ENCODE measurements at places on chromosomes 1 and 21.

- no peak for DNase-seq
Measured at GRCh38 chr1:211699059-211699458, 23.6 kb upstream of the NEK2 start.

DNA sequence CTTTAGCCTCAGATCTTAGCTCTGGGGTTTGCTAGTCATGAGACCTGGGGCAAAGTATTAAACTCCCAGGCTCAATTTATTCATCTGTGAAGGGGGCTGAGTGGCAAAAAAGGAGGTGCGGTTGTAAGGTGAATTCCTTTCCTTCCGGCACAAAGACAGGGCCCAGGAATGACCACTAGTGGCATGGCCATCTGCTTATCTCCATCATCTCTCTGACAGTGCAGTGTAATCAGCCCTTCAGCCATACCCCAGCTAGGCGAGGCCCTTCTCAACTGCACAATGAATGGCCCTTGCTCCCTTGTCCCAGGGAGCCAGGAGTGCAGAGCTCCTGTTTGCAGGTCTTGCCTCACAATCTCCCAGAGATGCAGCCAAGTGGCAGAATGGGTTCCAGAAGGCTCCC, 5.6 kb upstream of the SLC26A9 start:
- DNase-seq, result no peak

DNA sequence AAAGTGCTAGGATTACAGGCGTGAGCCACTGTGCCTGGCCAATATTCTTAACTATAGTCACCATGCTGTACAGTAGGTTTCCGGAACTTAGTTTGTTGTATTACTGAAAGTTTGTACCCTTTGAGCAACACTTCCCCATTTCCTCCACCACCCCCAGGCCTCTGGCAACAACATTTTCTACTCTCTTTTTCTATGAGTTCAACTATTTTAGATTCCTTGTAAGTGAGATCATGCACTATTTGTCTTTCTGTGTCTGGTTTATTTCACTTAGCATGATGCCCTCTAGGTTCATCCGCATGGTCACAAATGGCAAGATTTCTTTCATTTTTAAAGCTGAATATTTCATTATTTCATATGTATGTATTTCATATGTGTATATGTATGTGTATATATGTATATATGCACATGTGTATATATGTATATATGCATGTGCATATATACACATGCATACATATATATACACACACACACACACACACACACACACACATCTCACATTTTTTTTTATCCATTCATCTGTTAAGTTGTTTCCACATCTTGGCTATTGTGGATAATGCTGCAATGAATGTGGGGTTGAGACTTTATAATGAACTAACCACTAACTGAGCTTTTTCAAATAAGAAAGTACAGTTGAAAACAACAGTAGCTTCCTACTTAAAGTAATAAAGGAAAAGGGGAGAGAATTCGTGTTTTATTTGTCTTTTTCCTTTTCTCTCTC, 256.8 kb upstream of the C1orf105 start:
- DNase-seq, result no peak

DNA sequence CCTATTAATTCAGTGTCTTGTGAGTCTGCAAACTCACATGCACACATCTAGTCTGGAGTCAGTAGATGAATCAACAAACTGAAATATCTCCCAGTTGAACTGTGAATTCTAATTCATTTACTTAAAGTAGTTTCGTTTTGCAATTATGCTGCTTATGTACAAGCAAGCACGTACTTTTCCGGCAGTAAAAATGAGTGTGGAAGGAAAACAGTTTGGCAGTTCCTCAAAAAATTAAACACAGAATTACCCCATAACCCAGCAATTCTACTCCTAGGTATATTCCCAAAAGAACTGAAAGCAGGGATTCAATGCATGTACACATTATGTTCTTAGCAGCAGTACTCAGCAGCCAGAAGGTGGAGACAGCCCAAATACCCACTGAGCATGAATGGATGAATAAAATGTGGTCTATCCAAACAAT, 49.3 kb downstream of the GNB1 start:
- no peak for DNase-seq

- DNase-seq, result no peak
Measured at GRCh38 chr1:178784131-178784536, 59.1 kb downstream of the RALGPS2 start.

- no peak for DNase-seq
Measured at GRCh38 chr1:111290630-111291029, at the start of gene CHIA. Gene CHIA (plus strand): TSS chr1:111290851. CDS start chr1:111310468, 19,617 bp downstream.

- DNase-seq, result peak; percentile 25
Measured at GRCh38 chr1:212686591-212686990, 13.0 kb downstream of the BATF3 start.

- DNase-seq, result no peak
Measured at GRCh38 chr1:18481190-18481920, 625 bp downstream of the KLHDC7A start.

DNA sequence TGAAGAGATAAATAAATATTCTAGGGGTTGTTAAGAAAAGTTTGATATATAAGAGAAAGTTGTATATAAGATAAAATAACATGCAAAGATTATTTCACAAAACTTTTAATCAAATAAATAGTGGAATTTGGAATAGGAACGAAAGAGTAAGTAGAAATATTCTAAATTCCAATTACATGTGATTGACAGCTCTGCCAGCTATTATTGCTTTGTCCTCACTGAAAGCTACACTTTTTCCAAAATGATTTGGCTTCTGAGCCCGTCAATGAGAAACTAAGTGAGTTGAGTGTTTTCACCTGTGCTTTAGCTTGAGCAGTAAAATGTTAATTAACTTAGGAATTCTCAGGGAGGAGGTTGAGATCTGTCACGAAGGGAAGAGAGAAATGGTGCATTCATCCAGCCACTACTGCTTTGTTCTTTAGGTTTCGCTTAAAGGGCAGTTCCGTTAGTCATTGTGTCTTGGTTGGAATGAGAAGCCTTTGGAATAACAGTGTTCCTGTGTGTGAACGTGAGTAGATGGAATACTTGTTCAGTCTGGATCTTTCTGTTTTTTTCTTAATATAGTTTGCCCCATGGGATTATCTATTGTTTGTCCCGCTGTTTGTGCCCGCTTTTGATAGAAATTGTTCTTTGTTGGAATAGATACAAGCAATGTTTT, 63.3 kb upstream of the CR1L start:
- DNase-seq, result no peak

- no peak for DNase-seq
Measured at GRCh38 chr1:163443863-163444262, 122.1 kb downstream of the NUF2 start.

Measured in ecto neural progenitor cell (in vitro differentiated cells).